ENCODE measurements at places on chromosomes 6 and 20. TPM values are rescaled to one million over a fixed set of nuclear protein-coding genes. Genes with fewer than 3 reads are reported as not detected.

Gene ARMC2
- 7.9 TPM for total RNA-seq

Gene SLC22A2
- not detected for total RNA-seq

Gene WFDC5
- total RNA-seq: not detected

Gene SEMG1
- total RNA-seq: not detected

Gene MRPS10
- 38.7 TPM for total RNA-seq

Gene SMIM28
- total RNA-seq: not detected

Gene ID4
- 5.9 TPM for total RNA-seq

Gene ANKRD60
- not detected for total RNA-seq

Gene CALHM4
- not detected for total RNA-seq

Gene LAMP5
- total RNA-seq: not detected

Gene OOEP
- 12.2 TPM for total RNA-seq

Gene C6orf62
- 128 TPM for total RNA-seq
